CD4-positive, alpha-beta T cell treated with Interleukin-10 for 1 hour (primary cell): ENCODE measurements at places on chromosomes 13 and 19.
A peak's percentile ranks its signal among the peaks of the same experiment; 100 is the strongest.

DNA sequence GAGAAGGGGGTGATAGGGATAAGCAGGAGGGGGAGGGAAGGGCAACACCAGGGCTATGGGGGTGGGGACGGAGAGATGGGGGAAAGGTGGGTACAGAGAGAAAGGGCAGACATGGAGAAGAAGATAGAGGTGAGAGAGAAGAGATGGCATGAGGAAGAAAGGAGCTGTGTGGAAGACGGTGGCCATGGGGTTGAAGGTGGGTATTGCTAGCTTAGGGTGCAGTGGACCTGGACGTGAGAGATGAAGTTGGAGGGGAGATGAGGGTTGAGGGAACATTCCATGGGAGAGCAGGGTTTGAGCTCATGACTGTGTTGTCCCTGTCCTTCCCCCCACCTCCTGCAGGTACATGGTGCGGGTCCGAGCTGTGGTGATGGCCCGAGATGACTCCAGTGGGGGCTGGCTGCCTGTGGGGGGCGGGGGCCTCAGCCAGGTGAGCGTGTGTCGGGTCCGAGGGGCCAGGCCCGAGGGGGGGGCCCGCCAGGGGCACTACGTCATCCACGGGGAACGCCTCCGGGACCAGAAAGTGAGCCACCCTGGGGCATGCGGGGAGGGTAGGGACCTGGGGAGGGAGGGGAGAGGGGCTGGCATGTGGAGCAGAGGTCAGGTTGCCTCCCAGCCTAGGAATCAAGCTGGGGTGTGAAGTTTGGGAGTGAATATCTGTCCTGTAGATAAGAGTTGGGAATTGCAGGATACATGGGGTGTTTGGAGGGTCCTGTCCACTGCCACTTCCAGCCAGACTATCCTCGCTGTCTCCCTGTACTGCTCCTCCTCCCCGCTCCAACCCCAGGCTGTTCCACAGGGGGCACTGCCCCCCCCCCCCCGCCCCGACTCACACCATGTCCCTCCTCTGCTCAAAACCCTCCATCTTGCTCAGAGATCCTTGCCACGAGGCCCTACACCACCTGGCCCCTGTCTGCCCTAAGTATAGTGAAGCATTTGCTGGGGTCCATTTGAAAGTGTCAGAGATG, 1.7 kb downstream of the SPRED3 start:
- no peak for DNase-seq

DNA sequence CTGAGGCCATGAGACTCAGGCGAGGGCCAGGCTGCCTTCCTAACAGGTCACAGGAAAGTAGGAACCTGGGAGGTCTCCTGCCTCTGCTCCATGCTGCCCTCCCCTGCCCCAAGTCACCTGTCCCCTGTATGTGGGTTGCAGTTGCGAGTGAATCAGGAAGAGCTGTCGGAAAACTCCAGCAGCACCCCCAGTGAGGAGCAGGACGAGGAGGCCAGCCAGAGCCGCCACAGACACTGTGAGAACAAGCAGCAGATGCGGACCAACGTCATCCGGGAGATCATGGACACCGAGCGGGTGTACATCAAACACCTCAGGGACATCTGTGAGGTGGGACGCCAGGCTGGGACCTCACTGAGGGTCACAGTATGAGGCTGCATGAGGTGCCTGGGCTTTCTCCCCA, 22.8 kb upstream of the C1QTNF9 start:
- DNase-seq = no peak

GRCh38 chr13:63010072-63010658, 1594.5 kb upstream of the PCDH20 start:
- DNase-seq = no peak

GRCh38 chr13:106709522-106709921, 141.6 kb upstream of the ARGLU1 start:
- DNase-seq = no peak

GRCh38 chr13:82658811-82659210, 1223.5 kb downstream of the SLITRK1 start:
- DNase-seq = no peak

DNA sequence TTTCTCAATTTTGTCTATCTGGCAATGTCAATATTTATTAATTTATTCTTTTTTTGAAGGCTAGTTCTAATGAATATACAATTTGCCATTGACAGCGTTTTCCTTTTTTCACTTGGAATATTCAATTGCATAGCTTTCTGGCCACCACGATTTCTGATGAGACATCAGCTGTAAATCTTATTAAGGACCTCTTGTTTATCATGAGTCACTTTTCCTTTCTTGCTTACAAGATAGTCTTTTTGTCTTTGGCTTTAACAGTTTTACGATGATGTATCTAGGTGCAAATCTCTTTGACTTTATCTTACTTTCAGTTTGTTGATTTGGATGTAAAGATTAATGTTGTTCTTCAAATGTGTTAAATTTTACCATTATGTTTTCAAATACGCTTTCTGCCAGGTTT, 991.6 kb upstream of the SLC10A2 start:
- DNase-seq = no peak

- no peak for DNase-seq
Observed at GRCh38 chr13:57630661-57631595, 616 bp upstream of the PCDH17 start.

GRCh38 chr13:114001331-114002008, 27.6 kb upstream of the C13orf46 start:
- no peak for DNase-seq

- peak; percentile 3 for DNase-seq
Observed at GRCh38 chr13:43786766-43787517, at the start of gene ENOX1. Gene ENOX1 (minus strand): TSS chr13:43786972.

DNA sequence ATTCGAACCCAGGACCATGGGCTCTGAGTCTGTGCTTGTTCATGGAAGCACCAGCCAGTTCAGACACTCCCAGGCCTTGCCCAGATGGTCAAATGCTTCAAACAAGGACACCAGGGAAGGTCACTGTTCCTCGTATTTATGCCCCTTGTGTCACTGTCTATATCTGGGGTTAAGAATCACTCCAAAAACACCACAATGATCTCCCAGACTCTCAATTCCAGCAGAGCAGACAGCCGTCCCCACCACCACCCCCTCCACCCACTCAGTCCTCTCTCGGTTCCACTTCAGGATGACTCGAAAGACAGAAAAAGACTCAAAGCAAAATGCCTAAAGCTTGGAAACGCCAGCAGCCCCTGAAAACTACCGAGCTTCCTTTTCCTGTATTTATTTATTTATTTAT, 79.0 kb downstream of the INSR start:
- no peak for DNase-seq

- DNase-seq = no peak
Observed at GRCh38 chr19:14183741-14184350, 22.1 kb downstream of the ADGRL1 start.

GRCh38 chr13:61874970-61875579, 459.4 kb upstream of the PCDH20 start:
- no peak for DNase-seq

DNA sequence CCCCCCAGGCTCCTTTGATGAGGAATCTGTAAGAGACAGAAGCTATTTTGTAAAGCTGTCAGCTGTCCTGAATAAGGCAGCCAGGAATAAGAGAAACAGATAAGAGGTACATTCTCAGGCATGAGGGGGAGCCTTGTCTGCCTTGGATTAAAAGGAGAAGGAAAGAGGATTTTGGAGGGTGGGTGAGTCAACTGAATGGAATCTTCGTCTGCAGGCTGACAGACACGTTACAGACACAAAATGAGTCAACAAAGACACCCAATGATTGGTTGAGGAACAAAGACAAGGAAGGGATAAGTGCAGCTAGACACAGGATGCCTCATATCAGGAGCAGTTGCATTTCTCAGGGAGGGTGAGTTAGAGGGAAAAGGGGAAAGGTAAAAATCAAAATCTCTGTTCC, 162.5 kb downstream of the OLFM4 start:
- no peak for DNase-seq

DNA sequence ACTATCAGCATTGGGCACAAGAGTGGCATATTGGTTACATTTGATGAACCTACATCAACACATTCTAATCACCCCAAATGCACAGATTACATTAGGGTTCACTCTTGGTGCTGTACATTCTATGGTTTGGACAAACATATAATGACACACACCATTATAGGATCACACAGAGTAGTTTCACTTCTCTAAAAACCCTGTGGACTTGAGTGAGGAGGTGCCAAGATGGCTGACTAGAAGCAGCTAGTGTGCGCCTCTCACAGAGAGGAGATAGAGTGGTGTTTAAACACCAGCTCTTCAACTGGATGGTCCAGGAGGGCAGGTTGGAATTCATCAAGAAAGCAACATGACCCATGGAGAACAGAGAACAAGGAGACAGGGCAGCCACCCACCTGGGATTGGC, 265.6 kb downstream of the TDRD3 start:
- DNase-seq = no peak

DNA sequence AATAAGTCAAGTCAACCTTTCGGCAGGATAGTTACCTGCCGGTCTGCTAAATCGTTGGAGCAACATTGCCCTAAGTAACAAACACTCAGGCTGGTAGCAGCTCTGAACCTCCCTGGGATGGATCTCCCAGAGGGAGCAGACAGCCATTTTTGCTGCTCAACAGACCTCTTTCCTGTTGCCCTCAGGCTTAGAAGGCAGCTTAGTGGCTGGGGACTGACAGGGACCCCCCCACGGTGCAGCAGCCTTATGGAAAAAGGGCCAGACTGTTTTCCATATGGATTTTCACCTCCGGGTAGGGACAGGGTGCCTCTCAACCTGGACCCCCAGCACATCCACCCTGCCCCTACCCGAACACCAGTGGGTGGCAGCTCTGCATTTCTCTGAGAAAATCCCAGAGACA, 49.7 kb downstream of the UBL3 start:
- DNase-seq = no peak

- no peak for DNase-seq
Observed at GRCh38 chr13:98706446-98707110, 45.9 kb downstream of the SLC15A1 start.

- no peak for DNase-seq
Observed at GRCh38 chr19:56919308-56919995, 78.9 kb upstream of the PEG3 start.
